ENCODE measurements at places on chromosomes 1 and 21.
A peak's percentile ranks its signal among the peaks of the same experiment; 100 is the strongest.

- no peak for DNase-seq
Measured at GRCh38 chr21:43001316-43001715, 27.0 kb downstream of the PKNOX1 start.

DNA sequence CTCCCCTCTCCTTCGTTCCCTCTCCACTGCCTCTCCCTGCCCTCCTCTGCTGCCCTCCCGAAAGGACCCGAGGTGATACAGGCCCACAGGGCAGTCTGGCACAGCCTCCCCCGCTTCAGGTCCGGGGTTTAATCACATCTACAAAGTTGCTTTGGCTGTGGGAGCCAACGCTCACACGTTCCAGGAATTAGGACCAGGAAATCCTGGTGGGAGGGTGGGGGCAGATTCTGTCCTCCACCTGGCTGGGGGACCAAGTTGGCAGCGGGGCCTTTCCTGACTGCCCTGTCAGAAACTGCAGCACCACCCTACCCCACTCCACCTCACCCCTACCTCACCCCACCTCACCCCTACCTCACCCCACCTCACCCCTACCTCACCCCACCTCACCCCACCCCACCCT lies 95.1 kb downstream of the WDR4 start:
- no peak for DNase-seq

- DNase-seq = no peak
Measured at GRCh38 chr1:192140382-192140781, 17.9 kb upstream of the RGS18 start.

DNA sequence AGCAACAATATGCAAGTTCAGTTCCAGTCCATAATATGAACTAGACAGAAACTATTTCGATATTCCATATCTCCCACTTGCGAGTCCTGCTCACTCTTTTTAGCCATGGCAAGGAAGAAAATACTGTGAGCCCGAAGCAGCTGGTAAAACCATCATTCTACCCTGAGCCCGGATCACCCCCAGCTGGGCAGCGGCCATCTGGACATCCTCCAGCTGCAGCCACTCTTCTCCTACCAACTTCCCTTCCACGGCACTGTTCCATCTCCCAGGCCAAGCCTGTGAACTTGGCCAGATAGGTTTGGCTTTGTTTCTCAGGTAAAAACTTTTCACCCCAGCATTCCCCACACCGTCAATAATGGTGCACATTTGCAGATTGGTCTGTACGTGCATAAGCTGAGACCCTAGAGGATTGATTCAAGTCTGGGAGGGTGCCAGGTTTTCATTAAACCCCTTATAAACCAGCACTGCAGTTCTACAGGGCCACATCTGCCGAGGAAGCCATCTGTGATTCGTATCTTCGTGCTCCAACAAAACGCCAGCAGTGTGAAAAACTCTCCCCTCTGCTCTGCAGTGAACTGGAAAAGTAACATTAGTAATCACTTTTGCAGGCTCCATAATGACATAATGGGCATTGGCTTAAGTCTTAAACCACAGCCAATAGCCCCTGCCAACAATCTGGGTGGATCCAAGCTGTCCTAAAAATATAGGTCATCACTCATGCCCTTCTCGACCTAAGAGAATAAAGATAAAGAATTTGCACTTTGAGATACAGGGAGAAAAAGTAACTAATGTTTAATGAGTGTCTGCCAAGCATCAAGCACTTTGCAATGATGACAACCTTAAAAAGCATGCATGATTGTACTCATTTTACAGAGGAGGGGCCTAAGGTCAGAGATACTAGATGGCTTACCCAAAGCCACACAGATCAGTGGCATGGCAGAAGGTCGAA lies 205.1 kb downstream of the PLPP3 start:
- no peak for DNase-seq

GRCh38 chr1:160354388-160354985 lies 11.3 kb downstream of the NCSTN start:
- peak; percentile 54 for DNase-seq
